Skin of body (tissue), 3 donors: ENCODE measurements at places on chromosomes 3 and 15. TPM values are rescaled to one million over a fixed set of nuclear protein-coding genes. Genes with fewer than 3 reads are reported as not detected.

Gene IRAK2
- 3.8 TPM for total RNA-seq

Gene CDCP1
- 8.5 TPM for total RNA-seq

Gene STRA6
- total RNA-seq = 0.49 TPM

Gene CTXN2
- total RNA-seq = not detected

Gene GPR149
- total RNA-seq = not detected

Gene GOLGA6L10
- total RNA-seq = 3.3 TPM

Gene NPTN
- total RNA-seq = 54.0 TPM

Gene SLC2A2
- total RNA-seq = not detected

Gene FAM107A
- 0.59 TPM for total RNA-seq

Gene CD276
- 46.9 TPM for total RNA-seq

Gene NLGN1
- 9.5 TPM for total RNA-seq

Gene TTC23
- 29.8 TPM for total RNA-seq

Gene FBXL22
- total RNA-seq = 1.9 TPM

Gene SIDT1
- total RNA-seq = 4.4 TPM

Gene CHRNA3
- total RNA-seq = 0.39 TPM

Gene CELF6
- 1.3 TPM for total RNA-seq

Gene LMOD3
- total RNA-seq = 8.9 TPM

Gene KNL1
- 11.8 TPM for total RNA-seq

Gene EFCC1
- total RNA-seq = 0.79 TPM

Gene FBN1
- total RNA-seq = 480 TPM

Gene NOX5
- total RNA-seq = 0.39 TPM

Gene PPP1R14D
- not detected for total RNA-seq

Gene IL5RA
- total RNA-seq = 0.79 TPM

Gene CHRM5
- not detected for total RNA-seq

Gene GOLGA6L9
- 3.7 TPM for total RNA-seq

Gene WDR73
- 21.2 TPM for total RNA-seq

Gene HTR3E
- not detected for total RNA-seq

Gene DZIP3
- total RNA-seq = 12.8 TPM

Gene POPDC2
- total RNA-seq = 5.5 TPM

Gene SLC28A1
- not detected for total RNA-seq

Gene JMJD7
- total RNA-seq = 5.0 TPM

Gene BNC1
- total RNA-seq = 9.2 TPM

Gene THPO
- total RNA-seq = 68.1 TPM

Gene MOBP
- 0.10 TPM for total RNA-seq

Gene GFM1
- 49.8 TPM for total RNA-seq

Gene CCDC9B
- 5.3 TPM for total RNA-seq

Gene SV2B
- total RNA-seq = 1.5 TPM

Gene PLA2G4E
- total RNA-seq = 33.8 TPM

Gene ANKRD63
- total RNA-seq = not detected

Gene SCAANT1
- total RNA-seq = not detected

Gene PODXL2
- 8.4 TPM for total RNA-seq

Gene SLC12A1
- total RNA-seq = not detected

Gene RLBP1
- not detected for total RNA-seq

Gene DISP2
- 0.79 TPM for total RNA-seq

Gene SEMA5B
- total RNA-seq = 8.6 TPM

Gene HIGD2B
- total RNA-seq = not detected

Gene SLC22A13
- 0.30 TPM for total RNA-seq

Gene EIF4A2
- 496 TPM for total RNA-seq

Gene DLL4
- total RNA-seq = 7.6 TPM

Gene SPESP1
- total RNA-seq = 0.99 TPM

Gene CPN2
- 0.10 TPM for total RNA-seq

Gene CACNA1D
- total RNA-seq = 5.6 TPM

Gene LRRC2
- 2.8 TPM for total RNA-seq

Gene VILL
- 15.4 TPM for total RNA-seq

Gene CBLB
- 41.3 TPM for total RNA-seq

Gene CEP63
- total RNA-seq = 25.6 TPM

Gene SMCO1
- 0.79 TPM for total RNA-seq
